Activated effector memory CD4-positive, alpha-beta T cell treated with Interleukin-2 at 50 U/mL for 16 hours (primary cell): ENCODE measurements at places on chromosomes 5 and 9.

DNA sequence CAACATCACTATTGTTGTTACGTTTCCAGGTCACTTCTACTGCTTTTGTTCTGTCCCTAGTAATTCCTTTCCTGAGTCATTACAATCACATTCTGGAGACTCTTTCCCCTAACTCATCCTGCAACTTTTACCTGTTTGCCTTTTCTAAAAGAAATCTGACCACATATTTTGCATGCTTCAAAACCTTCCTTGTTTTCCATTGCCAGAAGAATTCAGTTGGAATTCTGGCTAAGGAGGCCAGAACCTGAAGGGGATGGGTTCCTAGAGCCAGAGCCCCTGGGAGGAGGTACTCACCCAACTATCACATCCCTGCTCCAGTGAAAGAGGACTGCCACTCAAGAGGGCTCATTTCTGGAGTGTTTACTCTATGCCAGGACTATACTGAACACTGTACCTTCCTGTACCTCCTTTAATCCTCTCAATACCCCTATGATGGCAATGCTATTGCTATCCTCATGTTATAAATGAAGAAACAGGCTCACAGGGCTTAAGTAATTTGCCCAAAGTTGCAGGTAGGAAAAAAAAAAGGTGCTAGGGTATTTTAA lies 42.8 kb upstream of the MAST4 start:
- DNase-seq: no peak

- DNase-seq: no peak
Observed at GRCh38 chr9:6440405-6440804, 27.4 kb downstream of the UHRF2 start.

GRCh38 chr5:106660681-106661080 lies 1010.1 kb downstream of the EFNA5 start:
- DNase-seq: no peak

DNA sequence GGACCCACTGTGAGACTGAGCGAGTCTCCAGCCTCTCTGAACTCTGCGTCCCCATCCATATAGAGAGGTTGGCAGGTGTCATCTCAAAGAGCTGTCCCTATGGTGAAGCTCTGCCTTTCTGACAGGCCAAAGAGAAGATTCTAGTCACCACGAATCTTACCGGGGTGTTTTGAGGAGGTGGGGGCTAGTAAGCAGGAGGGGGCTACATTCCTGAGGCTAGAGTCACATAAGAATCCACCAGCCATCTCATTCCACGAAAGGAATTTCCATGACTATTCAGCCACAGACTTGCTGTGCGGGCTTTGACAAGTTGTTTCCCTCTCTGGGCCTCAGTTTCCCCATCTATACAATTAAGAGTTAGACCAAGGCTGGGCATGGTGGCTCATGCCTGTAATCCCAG lies 16.3 kb downstream of the PDGFRB start:
- no peak for DNase-seq

- DNase-seq: no peak
Observed at GRCh38 chr5:33792559-33792958, 99.2 kb downstream of the ADAMTS12 start.

- no peak for DNase-seq
Observed at GRCh38 chr9:91427873-91428272, 4.2 kb upstream of the NFIL3 start.

DNA sequence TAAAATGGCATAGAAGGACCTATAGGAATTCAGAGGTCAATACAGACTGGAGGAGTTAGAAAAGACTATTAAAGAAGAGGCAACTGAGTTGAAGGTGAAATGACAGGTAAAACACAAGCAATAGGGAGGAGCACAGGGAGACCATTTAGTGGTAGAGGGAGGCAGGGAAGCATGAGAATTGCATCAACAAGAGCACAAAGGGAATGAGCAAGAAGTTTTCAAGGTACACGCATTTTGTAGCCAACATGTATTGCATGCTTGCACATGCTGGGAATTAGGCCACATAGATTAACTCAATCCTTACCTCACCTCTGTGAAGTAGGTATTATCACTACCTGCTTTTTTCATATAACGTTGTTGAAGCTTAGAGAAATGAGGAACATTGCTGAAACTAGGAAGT lies 42.3 kb downstream of the PLPP1 start:
- no peak for DNase-seq

- no peak for DNase-seq
Observed at GRCh38 chr5:73596705-73597328, 29.2 kb upstream of the ARHGEF28 start.

GRCh38 chr5:52751137-52751536 lies 36.6 kb upstream of the ITGA1 start:
- DNase-seq: no peak

DNA sequence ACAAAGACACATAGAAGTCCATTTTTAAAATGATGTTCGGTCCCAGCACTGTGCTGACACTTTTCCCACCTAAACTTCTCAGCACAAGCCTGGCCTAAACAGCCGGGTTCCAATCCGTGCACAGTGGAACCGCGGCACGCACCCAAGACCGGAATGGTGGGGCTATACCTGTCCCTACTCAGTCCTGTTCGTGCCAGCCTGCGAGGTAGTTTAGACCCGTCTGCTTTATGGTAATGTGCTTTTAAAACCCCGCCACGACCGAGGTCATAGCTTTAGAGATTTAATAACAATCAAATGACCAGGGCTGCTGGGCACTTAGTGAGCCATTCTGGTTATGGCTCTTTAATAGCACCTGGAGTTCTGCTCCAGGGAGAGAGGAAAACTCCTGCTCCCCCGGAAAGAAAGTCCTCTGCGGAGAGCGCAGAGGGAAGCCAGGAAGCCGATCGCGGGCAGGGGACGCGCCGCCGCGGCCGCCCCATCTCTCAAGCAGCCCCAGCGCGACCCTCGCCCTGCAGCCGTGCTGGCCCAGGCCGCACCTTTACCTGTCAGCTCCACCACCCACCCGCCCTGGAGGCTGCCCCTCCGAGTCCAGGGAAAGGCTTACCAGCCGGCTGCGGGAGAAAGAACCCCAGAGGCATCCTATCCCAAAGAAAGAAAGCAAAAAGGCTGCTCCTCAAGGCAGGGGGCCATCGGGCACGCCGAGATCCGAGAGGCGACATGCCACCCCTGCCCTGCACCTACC lies 511 bp downstream of the ARL15 start:
- peak; percentile 21 for DNase-seq

DNA sequence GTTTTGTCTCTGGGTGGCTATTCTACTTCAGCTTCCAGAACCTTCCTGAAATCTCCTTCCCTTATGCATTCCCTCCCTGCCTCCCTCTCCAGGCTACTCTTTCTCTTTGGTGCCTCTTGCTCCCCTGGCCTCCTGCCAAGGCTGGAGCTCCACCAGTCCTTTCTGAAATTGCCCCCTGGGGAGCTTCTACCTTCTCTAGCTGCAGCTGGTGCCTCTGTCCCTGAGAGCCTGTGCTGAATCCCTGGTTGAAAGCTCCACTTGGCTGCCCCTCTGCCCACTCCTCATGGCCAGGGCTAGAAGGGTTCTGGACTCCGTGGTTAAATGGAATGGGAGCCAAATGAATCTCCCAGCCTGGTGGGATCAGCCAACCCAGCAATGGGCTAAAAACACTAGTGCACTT lies 80.1 kb downstream of the COL15A1 start:
- DNase-seq: no peak

DNA sequence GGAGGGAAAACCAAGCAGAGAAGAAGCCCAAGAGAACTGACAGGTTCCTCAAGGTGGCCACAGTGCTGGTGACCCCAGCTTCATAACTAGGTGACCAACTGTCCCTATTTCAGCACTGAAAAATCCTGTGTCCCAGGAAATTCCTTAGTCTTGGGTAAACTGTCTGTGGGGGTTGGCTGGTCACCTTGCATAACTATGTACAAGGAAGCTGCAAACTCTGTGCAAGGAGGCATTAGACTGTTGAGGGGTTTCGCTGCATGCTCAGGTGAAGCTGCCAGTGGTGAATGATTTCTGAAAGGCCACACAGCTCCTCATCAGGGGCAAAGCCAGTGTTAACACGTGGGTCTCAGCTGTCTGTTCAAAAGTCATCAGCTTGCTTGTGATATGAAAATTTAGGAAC lies 36.9 kb downstream of the PCSK5 start:
- DNase-seq: no peak
